ENCODE measurements at places on chromosomes 11 and 22. TPM values are rescaled to one million over a fixed set of nuclear protein-coding genes. Genes with fewer than 3 reads are reported as not detected.

Gene FREY1
- 0.35 TPM for total RNA-seq

Gene EXPH5
- 0.80 TPM for total RNA-seq

Gene SMIM38
- total RNA-seq: 0.98 TPM

Gene B3GAT1
- 0.09 TPM for total RNA-seq

Gene CADM1
- 37.1 TPM for total RNA-seq

DNA sequence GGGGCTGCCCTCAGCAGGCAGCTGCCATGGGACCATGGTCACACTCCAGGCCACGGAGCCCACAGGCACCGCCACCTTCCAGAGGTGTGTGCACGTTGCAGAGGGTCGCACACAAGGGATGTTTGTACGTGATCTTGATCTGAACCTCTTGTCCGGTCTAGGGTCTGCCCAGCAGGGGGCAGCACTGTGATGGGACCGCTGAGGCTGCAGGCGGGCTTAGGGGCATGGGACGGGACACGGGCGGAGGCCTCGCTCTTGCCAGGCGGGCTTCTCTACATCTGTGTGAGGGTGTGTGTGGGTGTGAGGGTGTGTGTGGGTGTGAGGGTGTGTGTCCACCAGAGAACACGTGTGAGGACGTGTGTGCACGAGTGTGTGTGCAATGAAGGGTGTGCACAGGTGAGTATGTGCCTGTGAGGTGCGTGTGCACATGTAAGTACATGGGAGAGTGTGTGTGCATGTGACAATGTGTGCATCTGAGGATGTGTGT lies 52.4 kb downstream of the CACNA1I start:
- no peak overlapping the region for H3K4me3 ChIP-seq
- H3K27me3 ChIP-seq: peaks cover 36% of the 10 kb centered on the region
- no peaks in the 10 kb centered on the region for H3K36me3 ChIP-seq
- H3K27ac ChIP-seq: no peak overlapping the region
- DNase-seq: peak; percentile 36
- H3K4me1 ChIP-seq: peaks cover under 1% of the 10 kb centered on the region

DNA sequence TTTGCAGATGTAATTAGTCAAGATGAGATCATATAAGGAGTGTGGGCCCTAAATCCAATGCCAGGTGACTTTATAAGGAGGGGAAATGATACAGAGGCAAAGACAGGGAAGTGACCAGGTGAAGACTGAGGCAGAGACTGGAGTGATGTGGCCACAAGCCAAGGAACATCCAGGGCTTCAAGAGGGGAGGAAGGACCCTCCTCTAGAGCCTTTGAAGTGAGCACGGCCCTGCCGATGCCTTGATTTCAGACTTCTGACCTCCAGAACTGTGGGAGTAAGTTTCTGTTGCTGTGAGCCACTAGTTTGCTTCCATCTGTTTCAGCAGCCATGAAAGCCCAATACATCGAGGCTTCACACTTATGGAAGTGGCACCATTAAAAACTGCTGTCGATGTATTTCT lies 78.7 kb downstream of the SHANK2 start:
- H3K27me3 ChIP-seq: no peaks in the 10 kb centered on the region
- no peaks in the 10 kb centered on the region for H3K4me1 ChIP-seq
- H3K27ac ChIP-seq: no peak overlapping the region
- H3K4me3 ChIP-seq: no peak overlapping the region
- no peak for DNase-seq
- H3K36me3 ChIP-seq: no peaks in the 10 kb centered on the region

DNA sequence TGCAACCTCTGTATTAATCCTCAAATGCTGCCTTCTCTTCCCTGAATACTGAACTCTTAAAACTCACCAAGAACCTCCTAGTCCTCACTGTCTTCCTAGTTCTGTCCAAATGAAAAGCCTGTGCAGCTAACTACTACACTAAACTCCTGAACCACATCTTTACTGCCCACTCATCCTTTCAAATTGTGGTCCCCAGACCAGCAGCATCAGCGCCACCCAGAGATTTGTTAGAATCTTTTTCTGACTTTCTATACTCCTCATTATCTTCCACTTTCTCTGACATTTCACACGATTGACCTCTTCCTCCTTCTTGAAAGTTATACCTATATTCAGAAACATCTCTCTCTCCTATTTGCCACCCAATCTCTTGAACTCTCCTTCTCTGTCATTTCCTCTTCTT lies 461.3 kb downstream of the DLG2 start:
- H3K4me3 ChIP-seq: no peak overlapping the region
- no peaks in the 10 kb centered on the region for H3K4me1 ChIP-seq
- no peaks in the 10 kb centered on the region for H3K27me3 ChIP-seq
- DNase-seq: no peak
- H3K36me3 ChIP-seq: no peaks in the 10 kb centered on the region

- H3K4me1 ChIP-seq: no peaks in the 10 kb centered on the region
- no peak overlapping the region for H3K27ac ChIP-seq
- H3K27me3 ChIP-seq: no peaks in the 10 kb centered on the region
- DNase-seq: no peak
- no peaks in the 10 kb centered on the region for H3K36me3 ChIP-seq
- H3K4me3 ChIP-seq: no peak overlapping the region
Measured at GRCh38 chr22:49037701-49038245, 789.9 kb downstream of the BRD1 start.

GRCh38 chr11:65479184-65480145 lies 19.4 kb upstream of the MALAT1 start:
- peak overlapping the region; percentile 100 for H3K27ac ChIP-seq
- peak overlapping the region; percentile 13 for H3K4me3 ChIP-seq
- H3K27me3 ChIP-seq: no peaks in the 10 kb centered on the region
- peaks cover 41% of the 10 kb centered on the region for H3K4me1 ChIP-seq
- H3K36me3 ChIP-seq: no peaks in the 10 kb centered on the region

DNA sequence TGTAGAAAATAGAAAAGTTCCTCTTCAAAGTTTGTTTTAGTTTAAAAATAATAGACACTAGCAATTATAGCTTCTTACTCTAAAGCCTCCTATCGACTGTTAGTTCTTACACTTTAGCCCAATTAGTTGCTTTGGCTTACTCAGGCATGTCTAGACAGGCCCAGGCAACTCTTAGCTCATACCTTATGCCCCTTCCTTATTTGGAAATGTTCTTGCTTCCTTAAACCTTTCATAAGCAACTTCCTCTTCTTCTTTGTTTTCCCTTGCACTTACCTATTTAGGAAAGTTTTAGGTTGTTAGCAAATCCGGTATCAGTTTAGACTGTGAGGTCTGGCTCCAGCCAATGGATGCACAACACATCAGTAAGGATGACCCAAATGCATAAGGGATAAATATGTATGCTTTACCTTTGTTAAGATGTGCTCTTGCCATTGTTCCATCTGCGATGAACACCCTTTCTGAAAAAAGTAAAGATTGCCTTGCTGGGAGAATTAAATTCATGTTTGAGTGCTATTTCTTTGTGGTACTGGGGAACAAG lies 1277.5 kb upstream of the CNTN5 start:
- no peaks in the 10 kb centered on the region for H3K36me3 ChIP-seq
- no peak overlapping the region for H3K27ac ChIP-seq
- H3K4me1 ChIP-seq: no peaks in the 10 kb centered on the region
- no peaks in the 10 kb centered on the region for H3K27me3 ChIP-seq
- no peak overlapping the region for H3K4me3 ChIP-seq

Measured in muscle of leg (tissue), 16 donors.